NCI-H1417 treated with DMSO at 0.1 percent for 48 hours (cell line): ENCODE measurements at places on chromosomes 6 and 20.

- DNase-seq, result no peak
These were observed 54.8 kb downstream of the HFE start for GRCh38 chr6:26142026-26142425.

GRCh38 chr6:136403110-136403980, 113.7 kb upstream of the BCLAF1 start:
- no peak for DNase-seq

- DNase-seq, result no peak
These were observed 106.0 kb upstream of the CST7 start for GRCh38 chr20:24842918-24843715.

DNA sequence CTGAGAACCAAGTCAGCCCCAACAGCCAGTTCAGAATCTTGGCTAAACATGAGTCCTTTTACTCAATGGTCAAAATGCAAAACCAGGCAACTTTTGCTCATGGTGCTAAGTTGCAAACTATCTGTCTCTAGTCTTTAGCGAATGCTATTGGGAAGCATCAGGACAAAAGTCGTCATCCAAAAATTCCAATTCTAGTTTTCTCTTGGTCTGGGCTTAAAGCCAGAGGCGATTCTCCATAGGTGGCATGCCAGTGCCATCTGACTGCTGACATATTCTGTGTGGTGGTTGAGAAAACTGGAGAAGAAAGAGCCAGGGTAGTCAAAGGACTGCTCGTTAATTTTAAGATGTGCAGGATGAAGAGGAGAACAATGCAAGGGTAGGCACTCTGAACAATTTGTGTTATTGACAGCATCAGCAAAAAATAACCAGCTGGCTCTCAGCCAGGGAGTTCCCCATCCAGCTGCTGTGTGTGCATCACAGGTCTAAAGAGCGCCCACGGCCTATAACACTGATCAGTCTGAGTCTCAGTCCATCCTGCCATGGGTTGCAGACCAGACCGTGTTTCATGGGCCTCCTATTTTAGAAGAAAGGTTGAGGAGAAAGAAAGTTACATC, 313.6 kb downstream of the ALDH8A1 start:
- DNase-seq, result no peak

GRCh38 chr6:125931733-125932450, 24.7 kb upstream of the HINT3 start:
- DNase-seq, result no peak

DNA sequence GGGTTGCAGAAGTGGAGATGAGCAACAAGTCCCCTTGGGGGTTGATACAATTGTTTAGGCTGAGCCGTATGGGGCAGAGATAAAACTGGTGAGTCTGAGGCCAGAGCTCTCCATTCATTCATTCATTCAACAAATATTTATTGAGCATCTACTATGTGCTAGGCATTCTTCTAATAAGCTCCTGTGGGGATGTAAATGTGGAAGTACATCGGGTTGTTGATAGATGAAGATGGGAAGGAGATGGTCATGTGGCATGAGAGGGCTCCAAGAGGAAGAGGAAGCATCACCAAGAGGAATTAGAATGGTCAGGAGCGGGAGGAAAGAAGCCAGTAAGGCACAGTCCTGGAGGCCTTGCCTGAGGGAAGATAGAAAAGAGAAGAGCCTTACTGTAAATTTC, 98.7 kb upstream of the MLN start:
- no peak for DNase-seq
